ENCODE measurements at places on chromosomes 2 and 18.
A peak's percentile ranks its signal among the peaks of the same experiment; 100 is the strongest.

GRCh38 chr2:46328291-46328690 lies 31.1 kb downstream of the EPAS1 start:
- DNase-seq = no peak

GRCh38 chr2:156340377-156340776 lies 7.9 kb upstream of the NR4A2 start:
- DNase-seq = no peak

DNA sequence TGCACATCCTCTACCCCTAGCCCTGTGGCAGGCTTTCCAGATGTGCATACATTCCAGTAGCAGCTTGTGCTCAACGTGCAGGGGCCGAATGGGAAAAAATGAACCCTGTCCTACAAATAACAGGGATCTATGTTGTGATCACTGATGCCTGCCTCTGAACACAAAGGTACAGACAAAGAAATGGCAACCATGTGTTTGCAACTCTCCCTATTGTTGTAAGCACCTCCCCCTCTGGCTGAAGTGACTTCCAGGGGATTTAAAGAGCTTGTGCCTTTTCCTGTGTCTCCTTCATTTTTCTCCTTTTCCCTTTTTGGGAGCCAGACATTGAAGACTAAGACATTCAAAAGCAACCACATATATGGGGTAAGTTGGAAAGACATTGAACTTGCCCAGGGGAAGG lies 21.6 kb downstream of the ARHGAP25 start:
- DNase-seq = no peak

DNA sequence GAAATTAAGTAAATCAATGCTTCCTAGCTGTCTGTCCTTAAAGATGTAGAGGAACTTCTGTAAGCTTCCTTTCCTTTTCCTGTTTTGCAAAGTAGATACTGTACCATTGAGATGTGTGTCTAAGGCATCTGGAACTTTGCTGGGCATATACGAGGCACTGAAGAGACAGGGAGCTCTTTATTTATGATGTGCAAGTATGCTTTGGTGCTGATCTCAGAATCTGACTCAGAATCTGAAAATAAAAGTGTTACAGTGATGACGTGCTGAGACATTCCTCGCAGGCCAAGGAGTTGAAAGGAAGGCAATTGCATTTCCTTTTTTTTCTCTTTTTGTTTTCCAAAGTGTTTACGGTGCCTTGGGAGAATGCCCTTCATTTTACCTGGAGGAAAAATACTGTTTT lies 230.9 kb upstream of the RGPD4 start:
- no peak for DNase-seq

- no peak for DNase-seq
These were observed 71.4 kb upstream of the FAM98A start for GRCh38 chr2:33670392-33670937.

DNA sequence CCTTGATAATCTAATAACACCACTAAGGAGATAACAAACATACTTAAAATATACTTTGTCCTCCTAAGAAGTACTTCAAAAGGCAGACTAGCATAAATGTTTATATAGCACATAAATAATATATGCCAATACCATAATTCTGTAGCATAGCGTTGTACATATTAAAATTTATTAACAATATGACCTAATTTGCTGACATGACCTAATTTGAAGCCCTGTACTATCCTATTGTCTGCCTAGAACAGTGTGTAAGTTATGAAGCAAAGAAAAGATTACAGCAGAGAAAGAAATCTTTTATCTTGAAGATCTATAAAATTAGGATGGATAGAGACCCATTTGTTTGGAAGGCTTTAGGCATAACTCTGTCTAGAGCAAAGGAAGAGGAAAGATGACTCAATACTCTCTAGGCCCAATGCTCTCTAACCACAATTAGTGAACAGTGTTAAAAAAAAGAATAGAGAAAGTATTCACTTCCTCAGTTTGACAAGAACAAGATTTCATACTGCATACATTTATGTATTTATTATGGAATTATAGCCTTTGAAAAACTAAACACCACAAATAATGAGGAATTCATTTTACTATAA lies 231.3 kb downstream of the ZRANB3 start:
- DNase-seq = no peak

GRCh38 chr2:241892299-241893137 lies 23.0 kb downstream of the RTP5 start:
- DNase-seq = no peak

GRCh38 chr2:171584001-171584400 lies 61.7 kb downstream of the CYBRD1 start:
- DNase-seq = no peak

- no peak for DNase-seq
These were observed 16.0 kb downstream of the PDCD1 start for GRCh38 chr2:241842620-241843211.

DNA sequence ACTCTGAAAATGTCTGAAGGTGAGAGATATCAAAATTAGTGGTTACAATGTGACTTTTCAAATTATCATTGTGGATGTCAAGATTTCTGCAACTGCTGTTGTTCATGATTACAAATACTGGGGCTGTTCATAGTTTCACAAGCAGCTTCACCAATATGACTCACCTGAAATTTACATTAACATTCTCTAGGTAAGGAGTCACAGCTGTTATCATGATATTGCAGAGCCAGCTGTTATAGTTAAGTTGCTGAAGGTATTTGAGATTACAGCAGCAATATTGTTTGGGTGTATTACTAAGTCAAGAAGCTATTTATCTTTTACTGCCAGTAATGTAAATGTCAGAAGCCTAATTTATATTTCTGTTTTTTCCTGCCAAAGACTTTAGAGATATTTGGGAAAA lies 140.0 kb downstream of the MC4R start:
- DNase-seq = no peak

GRCh38 chr18:58490238-58490637 lies 138.7 kb downstream of the ALPK2 start:
- no peak for DNase-seq

GRCh38 chr2:239997686-239998409 lies 27.3 kb downstream of the NDUFA10 start:
- DNase-seq = no peak

- no peak for DNase-seq
These were observed 75.6 kb downstream of the CELF4 start for GRCh38 chr18:37489998-37490397.

DNA sequence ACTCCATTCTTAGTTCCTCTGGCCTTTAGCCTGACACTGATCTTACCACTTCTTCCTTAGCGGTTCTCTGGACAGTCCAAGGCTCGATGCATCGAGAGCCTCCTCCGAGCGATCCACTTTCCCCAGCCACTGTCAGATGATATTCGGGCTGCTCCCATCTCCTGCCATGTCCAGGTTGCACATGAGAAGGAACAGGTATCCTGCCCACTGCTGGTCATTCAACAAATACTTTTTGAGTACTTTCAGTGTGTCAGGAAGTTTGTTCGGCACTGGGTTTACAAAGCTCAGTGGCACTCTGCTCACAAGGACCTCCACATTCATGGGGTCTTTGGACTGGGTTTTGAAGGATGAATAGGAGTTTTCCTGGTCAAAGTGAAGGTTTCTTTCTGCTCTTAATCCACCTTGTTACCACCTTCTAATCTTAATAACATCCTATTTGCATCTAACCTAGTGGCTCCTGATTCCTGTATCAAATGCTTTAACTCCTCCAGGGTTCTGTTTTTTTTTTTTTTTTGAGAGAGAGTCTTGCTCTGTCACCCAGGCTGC lies 25.8 kb downstream of the GCKR start:
- DNase-seq = no peak

DNA sequence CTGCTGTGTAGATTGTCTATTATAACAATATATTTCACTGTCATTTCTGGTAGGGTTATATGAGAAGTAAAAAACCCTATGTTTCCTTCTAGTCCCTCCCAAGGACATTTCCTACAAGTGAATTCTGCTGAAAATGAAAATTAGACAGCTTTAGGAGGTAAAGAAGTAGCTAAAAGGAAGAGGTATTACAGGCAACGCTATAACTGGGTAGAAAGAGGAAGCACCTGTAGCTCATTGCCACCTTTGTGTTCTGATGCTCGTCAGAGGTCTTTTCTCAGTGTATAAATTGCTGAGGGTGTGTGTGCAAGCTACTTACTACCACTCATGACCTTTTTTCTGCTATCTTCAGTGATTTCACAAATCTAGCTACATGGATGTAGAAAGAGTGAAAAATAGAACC lies 1.4 kb downstream of the DNAJC10 start:
- no peak for DNase-seq

GRCh38 chr2:220891405-220891804 lies 680.7 kb downstream of the EPHA4 start:
- DNase-seq = no peak

GRCh38 chr2:63048367-63049171 lies 2.1 kb upstream of the OTX1 start:
- peak; percentile 53 for DNase-seq

- DNase-seq = no peak
These were observed 138.4 kb downstream of the RPIA start for GRCh38 chr2:88829607-88830463.

GRCh38 chr2:229252996-229253395 lies 18.1 kb downstream of the PID1 start:
- no peak for DNase-seq

DNA sequence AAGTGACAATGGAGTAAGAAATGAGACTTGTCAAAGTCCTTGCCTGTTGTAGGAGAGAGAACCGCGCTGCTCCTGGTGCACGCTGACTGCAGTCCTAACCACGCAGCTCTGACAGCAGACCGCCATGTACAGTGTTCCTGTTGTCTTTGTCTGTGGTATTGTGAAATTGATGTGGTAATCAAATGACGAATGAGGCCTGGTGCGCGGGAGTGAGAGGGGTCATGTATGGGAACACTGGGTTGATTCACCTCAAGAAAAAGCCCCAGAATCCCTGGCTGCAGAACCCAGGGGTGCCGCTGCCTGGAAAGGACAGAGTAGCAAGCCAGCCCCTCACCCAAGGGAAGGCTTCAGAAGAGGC lies 64.0 kb downstream of the INPP4A start:
- DNase-seq = no peak

DNA sequence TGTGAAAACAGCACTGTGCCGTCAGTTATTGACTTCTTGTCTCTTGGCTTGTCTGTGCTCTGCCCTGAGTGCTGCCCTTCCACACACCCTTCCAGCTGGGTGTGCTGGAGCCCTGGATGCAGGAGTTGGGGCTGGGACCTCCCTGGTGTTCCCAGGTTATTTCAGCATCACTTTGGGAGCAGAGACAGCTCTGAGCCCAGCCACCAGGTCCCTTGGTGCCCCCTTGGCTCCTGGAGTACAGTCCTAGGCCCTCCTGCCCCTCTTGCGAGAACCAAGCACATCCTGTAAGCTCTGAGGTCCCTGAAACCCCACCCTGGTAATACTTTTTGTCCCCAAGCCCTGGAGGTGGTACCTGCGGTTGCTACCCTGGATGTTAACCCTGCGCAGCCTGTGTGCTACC lies 24.3 kb downstream of the BOK start:
- no peak for DNase-seq

- DNase-seq = peak; percentile 88
These were observed at the start of gene BOLA3 for GRCh38 chr2:74147727-74148456. Gene BOLA3 (minus strand): TSS chr2:74147912. CDS start chr2:74147874, 38 bp downstream.

- no peak for DNase-seq
These were observed 67.8 kb downstream of the TMEFF2 start for GRCh38 chr2:192126912-192127311.

DNA sequence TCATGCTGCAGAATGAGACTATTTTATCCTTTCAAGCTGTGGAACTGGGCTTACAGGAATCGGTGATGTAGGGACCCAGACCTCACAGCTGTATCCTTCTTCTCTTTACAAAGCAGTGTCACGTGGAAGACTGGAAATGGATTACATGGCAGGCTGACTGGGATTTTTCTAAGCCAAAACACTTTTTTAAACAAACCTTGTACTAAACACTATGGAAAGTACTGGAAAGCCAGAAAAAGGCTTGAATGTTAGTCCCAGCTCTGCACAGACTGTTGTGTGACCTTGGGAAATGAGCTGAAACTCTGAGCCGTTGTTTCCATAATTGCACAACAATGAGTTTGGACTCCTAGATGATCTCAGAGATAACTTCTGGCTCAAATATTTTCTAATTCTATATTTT lies 7.6 kb upstream of the ADAM23 start:
- no peak for DNase-seq

Data from left hindlimb (tissue), 1 donor.